CD4-positive, alpha-beta T cell treated with Interleukin-12 subunit alpha and Interleukin-12 subunit beta, for 1 hour (primary cell): ENCODE measurements at places on chromosomes 1 and 21.
A peak's percentile ranks its signal among the peaks of the same experiment; 100 is the strongest.

DNA sequence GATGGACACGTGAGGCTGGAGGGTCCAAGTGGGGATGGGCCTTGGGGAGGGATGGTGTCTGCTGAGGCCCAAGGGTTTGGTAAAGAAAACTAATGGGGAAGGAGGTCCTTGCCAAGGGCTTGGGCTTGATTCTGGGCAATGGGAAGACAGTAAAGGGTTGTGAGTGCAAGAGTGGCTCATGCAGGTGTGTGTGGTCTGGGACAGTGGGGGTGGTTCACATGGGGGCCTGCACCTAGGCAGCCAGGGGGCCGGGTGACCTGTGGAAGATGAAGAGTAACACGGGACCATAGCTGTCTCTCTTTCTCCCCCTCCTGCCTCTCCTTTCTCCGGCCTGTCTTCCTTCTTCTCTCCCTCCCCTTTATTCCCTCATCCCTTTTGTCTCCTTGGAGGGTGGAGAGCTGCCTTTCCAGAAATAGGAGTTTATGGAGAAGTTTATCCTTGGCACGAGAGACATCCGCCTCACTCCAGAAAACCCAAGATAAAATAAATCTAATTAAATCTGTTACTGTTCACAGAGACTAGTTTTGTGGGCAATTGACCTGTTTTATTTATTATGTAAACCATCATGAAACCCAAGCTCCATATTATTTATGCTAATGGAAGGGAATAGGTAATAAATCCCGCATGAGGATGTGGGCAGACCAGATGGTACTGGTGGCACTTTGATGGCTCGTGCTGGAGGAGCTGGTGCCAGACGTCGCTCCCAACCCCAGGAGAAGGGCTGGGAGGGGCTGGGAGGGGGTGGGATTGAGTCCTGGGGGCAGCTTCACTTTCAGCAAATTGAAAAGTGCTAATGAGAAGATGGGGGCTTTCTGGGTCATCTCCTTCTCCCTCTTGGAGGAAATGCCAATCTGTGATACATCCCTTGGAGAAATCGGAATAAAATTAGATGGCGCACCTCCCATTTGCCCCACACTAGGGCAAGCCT, 272.9 kb upstream of the CSF3R start:
- DNase-seq, result no peak

DNA sequence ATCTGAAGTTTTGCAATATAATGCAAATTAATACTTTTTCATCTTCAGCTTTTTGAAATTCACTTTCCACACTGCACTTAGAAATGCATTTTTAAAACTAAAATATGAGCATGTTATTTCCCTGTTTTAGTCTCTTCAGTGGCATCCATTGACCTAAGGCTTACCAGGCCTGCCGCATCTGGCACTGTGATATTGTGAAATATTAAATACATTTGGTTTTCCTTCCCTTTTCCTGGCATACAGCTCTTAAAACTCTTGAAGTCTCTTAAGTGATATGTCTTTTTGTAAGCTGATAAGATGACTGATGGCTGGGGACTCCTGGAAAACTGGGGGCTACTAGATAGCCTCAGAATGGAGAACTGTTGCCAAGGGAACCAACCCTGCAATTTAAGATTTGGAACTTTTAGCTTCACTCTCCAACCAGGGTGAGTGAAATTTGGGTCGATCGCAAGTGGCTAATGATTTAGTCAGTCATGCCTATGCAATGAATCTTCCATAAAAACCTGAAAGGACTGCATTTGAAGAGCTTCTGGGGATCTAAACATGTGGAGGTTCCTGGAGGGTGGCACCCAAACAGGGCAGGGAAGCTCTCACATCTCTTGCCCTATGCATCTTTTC, 75.5 kb upstream of the PDC start:
- DNase-seq, result no peak

GRCh38 chr21:35044770-35045541, 4.1 kb downstream of the RUNX1 start:
- DNase-seq, result no peak

GRCh38 chr1:76075188-76075489, 593 bp downstream of the ST6GALNAC3 start:
- DNase-seq, result no peak

- DNase-seq, result no peak
Observed at GRCh38 chr1:220685879-220686278, 4.3 kb upstream of the C1orf115 start.

DNA sequence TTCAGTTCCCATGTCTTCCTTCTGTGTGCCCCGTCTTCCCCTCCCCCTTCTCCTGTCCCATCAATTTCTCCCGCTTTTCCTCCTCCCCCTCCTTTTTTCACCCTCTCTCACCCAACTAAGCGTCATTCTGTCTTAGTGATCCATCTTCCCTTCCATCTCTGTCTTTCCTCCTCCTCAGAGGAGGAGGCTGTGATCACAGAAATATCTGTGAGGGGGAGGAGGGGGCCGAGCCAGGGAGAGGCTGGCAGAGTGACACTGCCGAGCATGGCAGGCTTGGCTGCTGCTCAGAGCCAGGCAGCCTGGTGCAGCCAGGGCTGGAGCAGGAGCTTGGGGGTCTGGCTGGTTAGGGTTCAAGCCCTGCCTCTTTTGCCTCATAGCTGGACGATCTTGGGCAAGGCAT, 7.6 kb downstream of the HTR6 start:
- no peak for DNase-seq

- DNase-seq, result no peak
Observed at GRCh38 chr1:12220890-12221289, 8.9 kb upstream of the VPS13D start.

- DNase-seq, result no peak
Observed at GRCh38 chr1:53342735-53343470, 15.0 kb upstream of the LRP8 start.

GRCh38 chr1:243287652-243288051, 31.8 kb downstream of the SDCCAG8 start:
- DNase-seq, result peak; percentile 12

- no peak for DNase-seq
Observed at GRCh38 chr1:181482521-181483284, 614 bp upstream of the CACNA1E start.

DNA sequence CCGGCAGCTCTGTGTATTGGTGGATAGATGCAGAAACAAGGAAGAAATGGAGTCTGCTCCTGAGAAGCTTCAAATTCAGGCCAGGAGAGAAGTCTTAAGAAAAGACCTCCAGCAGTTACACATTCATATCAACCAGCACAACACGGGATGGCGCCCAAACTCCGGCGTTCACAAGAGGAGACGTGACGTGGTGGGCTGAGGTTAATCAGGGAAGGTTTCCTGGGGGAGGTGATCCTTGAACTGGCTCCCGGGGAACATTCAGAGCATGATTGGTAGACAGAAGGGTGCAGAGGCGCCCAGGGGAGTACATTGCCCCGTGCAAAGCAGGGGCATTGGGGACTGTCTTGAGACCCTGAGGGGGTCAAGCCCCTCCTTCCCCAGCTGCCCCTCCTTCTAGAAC, 27.7 kb upstream of the SPSB1 start:
- no peak for DNase-seq

GRCh38 chr1:19088717-19089442, 121.2 kb downstream of the UBR4 start:
- no peak for DNase-seq

- DNase-seq, result no peak
Observed at GRCh38 chr1:70134148-70134547, 71.2 kb downstream of the LRRC40 start.

GRCh38 chr21:45386336-45386727, 18.6 kb upstream of the COL18A1 start:
- DNase-seq, result no peak

- no peak for DNase-seq
Observed at GRCh38 chr1:180270530-180271271, 40.6 kb downstream of the LHX4 start.

- no peak for DNase-seq
Observed at GRCh38 chr21:39837861-39838359, 29.3 kb upstream of the PCP4 start.

DNA sequence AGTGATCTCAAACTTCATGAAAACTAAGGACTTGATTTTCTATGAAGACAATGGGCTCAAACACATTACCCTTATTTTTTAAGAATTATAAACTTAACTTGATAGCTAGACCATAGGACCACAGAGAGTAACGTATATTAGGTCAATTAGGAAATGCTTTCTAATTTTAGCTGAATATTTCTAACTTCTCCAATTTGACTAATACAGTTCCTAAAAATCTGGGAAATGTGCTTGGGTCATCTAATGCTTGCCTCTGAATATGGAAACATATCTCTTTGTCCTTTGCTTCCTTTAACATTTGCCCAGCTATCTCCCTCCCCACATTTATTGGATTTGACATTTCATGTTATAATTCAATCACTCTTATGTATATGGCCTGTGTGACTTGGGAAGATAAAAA, 141.4 kb downstream of the LHX8 start:
- DNase-seq, result no peak

- DNase-seq, result peak; percentile 69
Observed at GRCh38 chr1:6348511-6349191, 44.9 kb downstream of the ACOT7 start.

DNA sequence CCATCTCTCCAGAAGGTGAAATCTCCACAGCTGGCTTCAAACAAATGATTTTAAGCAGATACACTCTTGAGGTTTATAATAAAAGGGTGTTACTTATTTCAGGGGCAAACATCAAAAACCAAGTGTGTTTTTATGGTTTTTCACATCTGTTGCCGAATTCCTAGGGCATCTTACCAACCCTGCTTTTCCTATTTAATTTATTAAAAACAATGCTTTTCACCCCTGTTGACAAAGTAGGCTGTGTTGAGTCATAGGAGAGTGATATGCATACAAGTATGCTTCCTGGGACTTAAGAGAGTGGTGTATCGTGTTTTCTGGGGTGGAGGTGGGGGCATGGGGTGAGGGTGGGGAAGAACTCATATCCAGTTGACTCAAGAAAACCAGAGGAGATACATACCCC, 29.3 kb upstream of the IL20 start:
- DNase-seq, result no peak

DNA sequence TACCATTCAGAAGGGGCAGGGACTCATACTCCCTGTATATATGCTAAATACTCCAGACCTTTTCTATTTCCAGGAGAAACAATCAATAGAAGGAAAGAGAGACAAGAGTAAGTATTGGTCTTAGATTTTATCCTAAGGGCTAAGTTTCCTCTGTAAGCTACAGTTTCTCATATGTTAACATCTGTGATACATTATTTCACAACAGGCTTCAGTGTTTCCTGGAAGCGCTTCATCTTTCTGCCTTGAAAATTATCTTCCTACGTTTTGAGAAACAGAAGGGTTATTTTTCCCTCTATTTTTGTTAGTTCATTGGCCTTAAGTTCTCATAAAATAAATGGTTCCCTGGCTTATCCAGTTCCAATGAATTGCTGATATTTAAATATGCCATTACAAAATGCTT, 15.6 kb downstream of the FMO1 start:
- no peak for DNase-seq

DNA sequence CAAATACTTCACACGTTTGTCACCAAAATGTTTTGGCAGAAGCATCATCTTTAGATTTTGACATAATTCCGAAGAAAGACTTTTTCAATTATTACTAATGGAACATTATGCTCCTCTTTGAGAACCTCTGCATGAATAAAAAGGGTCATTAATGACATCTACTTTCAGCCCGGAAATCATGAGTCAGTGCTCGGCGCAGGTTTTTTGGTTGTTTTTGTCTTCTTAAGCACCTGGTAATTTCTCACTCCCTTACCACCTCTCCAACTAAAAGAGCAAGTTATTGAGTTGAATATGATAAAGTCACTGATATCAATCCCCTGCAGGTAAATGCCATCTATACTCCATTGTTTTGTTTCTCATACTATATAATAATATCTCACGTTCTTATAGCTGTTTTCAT, 113.0 kb upstream of the PBX1 start:
- no peak for DNase-seq
